Activated CD8-positive, alpha-beta memory T cell treated with anti-CD3 and anti-CD28 coated beads, Interleukin-2, amount 50 U/mL, for 48 hours (primary cell): ENCODE measurements at places on chromosomes 7 and 10.

GRCh38 chr7:21141476-21141875 is 286.4 kb upstream of the SP4 start:
- no peak for DNase-seq

DNA sequence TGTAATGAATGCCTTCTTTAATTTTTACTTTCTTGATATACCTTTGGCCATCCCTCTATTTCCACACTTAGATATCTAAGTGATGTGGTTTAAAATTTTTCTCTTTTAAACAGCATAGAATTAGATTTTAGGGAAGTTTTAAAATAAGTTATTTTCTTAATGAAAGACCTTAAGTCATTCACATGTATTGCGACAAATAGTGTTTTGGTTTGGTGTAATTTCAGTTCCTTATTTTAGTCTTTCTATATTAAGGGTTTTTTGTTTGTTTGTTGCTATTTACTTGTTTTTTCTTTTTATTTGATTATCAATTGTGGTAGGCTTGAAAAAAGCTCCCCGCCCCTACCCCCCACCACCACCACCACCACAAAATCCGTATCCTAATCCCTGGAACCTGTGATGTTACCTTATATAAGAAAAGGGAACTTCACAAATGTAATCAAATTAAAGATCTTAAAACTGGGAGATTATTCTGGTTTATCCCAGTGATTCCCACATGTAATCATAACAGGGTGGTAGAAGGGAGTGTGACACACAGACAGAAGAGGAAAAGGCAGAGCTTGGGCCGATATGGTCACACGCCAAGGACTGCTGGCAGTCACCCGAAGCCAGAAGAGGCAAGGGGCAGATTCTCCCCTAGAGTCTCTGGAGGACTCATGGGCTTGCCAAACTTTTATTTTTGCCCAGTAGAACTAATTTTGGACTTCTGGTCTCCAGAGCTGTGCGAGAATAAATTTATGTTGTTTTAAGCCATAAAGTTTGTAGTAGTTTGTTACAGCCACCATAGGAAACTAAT is 149.7 kb downstream of the NPSR1 start:
- no peak for DNase-seq

- DNase-seq, result no peak
Measured at GRCh38 chr10:103709341-103709920, 145.9 kb downstream of the SH3PXD2A start.

GRCh38 chr10:113382691-113383090 is 170.2 kb upstream of the HABP2 start:
- DNase-seq, result no peak

GRCh38 chr7:131626643-131627042 is 70.2 kb upstream of the PODXL start:
- no peak for DNase-seq

- DNase-seq, result peak; percentile 90
Measured at GRCh38 chr10:103564776-103565520, 71.4 kb downstream of the NEURL1 start.

GRCh38 chr7:69951458-69951857 is 353.2 kb downstream of the AUTS2 start:
- DNase-seq, result no peak

GRCh38 chr7:28615091-28615490 is 202.8 kb downstream of the CREB5 start:
- DNase-seq, result no peak
